ENCODE measurements at places on chromosomes 2 and 18.

- no peak for DNase-seq
These were observed 34.9 kb downstream of the SUCLG1 start for GRCh38 chr2:84424152-84424551.

- no peak for DNase-seq
These were observed 252.6 kb upstream of the LINC00305 start for GRCh38 chr18:64401268-64402060.

GRCh38 chr2:70967189-70967588, 11.2 kb upstream of the ANKRD53 start:
- DNase-seq = no peak

DNA sequence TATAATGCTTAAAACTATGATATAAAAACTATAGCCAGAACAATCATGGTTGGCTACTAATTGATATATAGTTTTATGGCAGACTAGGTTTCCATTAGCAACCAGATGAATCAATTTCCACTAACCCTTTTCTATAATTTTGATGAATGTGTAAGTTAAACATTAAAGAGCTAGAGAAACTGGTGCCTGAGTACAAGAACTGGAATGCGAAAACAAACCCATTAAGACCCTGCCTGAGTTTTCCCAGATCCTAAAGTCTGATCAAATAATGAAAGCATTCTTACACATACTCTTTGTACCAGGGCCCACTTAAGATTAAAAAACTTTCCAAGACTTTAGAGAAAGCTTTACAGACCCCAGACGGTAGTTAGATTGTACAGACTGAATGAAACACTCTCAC, 21.3 kb downstream of the MRPL19 start:
- DNase-seq = no peak
